ENCODE measurements at places on chromosomes 6 and 20.

DNA sequence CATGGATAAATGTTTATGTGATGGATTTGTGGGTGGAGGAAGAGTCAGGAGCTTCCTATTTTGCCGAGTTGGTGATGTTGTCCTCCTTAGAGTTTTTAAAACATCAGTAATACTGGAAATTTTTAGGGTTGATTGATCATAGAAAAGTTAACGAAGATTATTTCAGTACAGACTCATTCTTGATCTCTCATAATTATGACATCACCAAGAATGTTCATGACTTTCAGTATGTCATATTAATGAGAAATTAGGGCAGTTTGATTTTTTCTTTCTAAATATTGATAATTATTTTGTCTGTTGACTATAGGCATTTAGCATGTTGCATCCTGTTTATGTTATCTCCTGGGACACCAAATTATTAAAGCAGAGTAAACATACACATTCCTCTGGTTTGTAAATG is 512.2 kb downstream of the CD109 start:
- no peak for DNase-seq

- no peak for DNase-seq
Measured at GRCh38 chr20:63432577-63433325, 39.7 kb downstream of the KCNQ2 start.

DNA sequence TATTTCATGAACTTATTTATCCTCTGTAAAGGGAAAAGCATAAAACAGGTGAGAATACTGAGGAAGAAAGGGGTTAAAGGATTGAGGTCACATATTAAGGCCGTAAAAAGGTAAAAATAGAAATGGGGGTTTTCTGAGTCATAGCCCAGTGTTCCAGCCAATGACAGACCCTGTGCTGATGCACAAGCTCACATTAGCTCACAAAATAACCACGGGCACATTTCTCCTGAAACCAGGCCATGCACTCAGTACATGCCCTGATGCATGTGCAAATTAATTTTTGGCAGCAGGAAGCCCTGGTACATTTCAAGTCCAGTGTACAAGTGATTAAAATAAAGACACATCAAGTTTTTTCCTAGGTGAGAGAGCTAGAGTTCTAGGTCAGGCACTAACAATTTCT is 194.4 kb downstream of the TMEM200A start:
- no peak for DNase-seq

DNA sequence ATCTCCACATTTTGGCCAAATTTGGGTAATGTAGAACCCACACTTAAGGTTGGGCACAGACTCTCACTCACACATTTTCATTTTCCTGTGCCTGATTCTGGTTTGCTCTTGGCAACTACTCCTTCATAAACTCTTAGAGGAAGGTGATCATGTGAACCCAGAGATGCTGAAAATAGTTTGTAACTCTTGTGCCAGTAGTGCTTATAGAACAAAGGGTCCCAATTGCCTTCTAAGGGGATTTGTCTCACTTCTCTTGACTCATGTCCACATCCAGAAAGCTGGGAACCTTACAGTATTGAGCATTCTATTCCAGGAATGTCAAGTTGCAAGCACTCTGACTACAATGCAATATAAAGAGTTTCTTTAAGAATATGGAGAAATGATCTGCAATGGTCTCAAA is 62.0 kb upstream of the TASP1 start:
- DNase-seq: no peak

DNA sequence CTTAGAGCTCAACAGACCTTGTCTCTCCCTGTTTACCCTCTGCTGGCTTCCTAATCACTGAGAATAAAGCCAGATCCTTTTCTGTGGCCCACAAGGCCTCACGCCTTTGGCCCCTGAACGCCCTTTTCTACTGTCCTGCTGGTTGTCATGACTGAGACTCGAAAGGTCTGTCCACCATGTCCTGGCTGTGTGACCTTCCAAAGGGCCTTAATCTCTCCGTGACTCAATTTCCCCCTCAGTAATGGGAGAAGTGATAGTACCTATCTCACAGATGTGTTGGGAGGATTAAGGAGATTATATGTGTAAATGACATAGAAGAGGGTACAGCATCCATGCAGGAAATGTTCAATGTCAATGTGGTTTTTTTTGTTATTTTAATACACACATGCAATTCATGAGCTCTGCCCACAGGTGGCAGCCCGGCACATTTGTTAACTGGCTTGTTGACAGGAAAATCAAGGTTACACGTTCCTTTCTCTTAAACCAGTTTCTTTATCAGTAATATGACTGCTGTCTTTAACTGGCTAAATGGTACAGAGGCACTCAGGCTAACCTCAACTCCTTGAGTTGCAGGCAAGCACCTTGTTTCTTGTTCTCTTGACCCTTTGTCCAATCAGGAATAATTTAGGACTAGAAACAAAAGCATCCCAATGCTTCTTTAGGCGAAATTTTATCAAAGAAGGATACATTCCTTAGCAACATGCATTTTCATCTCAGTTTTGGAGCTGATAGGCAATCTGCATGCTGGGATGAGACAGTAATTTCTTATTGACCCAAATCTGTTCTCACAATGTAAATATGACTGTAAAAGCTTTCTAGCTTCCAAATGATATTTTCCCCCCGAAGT is 16.6 kb downstream of the SLC22A1 start:
- peak; percentile 63 for DNase-seq

- no peak for DNase-seq
Measured at GRCh38 chr6:30091577-30092381, 16.2 kb upstream of the RNF39 start.

- DNase-seq: no peak
Measured at GRCh38 chr6:79005497-79005896, 72.6 kb downstream of the PHIP start.

DNA sequence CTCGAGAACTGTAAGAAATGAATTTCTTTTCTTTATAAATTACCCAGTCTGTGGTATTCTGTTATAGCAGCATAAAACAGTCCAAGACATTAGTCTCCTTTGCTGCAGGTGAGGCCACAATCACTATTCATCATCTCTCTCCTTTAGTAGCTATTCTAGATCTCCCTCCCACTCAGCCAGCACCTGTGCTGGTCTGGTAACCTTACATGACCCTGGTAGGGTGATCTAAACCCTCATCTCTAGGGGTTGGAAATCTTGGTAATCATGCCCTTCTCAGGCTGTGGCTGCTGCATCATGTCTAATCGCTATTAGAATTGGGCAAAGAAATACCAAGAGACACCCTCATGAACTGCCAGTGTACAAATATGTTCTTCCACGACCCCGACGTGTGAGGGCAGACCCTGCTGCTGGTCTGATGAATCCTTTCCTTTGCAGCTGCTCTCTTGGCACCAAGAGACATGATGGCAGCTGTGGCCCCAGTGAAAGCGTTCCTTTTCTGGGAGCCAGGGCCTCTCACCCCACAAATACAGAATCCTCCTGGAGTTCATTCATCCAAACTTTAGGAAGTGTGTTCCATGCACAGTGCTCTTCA is 23.0 kb upstream of the IGF2R start:
- DNase-seq: no peak

DNA sequence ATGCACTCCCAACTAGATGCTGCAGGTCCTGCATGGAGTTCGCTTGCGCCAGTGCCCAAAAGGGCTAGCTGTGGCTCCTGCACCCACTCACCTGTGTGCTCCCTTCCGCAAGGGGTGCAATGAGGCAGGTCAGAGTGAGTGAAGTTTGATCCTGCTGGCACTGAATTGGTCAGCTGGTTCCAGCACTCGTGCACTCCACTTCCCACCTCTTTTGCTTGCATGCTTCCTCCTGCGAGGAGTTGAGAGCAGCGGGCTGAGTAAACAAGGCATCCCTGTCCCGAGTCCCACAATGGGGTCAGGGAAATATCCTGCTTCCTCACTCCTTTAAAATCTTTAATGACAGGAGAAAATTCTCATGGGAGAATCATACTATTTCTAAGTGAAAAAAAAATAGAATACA is 86.2 kb downstream of the LCA5 start:
- DNase-seq: no peak

- no peak for DNase-seq
Measured at GRCh38 chr6:145569140-145569539, 166.2 kb downstream of the EPM2A start.

DNA sequence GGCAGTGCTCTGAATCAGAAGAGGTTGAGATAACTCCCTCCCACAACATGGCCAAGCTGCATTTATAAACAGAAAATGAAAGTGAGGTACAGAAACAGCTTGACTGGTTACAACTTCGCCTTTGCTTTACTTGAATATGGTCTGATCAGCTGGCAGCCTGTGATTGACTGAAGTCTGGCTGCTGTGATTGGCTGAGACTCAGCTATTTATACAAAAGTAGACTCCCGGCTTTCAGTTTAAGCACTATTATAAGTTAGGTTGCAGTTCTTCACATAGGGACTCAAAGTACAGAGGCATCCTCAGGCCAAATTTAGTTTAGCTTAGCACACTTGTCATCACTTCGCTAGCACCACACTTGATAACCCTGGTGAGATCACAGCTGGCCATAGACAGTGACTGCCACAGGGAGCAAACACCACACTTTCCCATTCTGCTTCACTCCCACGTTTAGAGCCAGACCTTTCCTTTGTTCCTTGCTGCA is 362.6 kb downstream of the EPM2A start:
- no peak for DNase-seq

DNA sequence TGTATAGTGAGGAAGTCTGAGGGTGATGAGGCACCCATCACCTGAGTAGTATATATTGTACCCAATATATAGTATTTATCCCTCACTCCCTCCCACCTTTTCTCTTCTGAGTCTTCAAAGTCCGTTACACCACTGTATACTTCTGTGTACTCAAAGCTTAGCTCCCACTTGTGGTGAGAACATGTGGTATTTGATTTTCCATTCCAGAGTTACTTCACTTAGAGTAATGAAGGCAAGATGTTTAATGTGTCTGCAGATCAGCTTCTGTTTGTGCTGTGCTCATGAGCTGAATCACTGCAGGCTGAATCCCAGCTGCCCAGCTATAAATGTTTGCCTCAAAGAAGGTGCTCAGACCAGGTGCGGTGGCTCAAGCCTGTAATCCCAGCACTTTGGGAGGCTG is 139.3 kb upstream of the FOXA2 start:
- DNase-seq: no peak

- no peak for DNase-seq
Measured at GRCh38 chr6:35724059-35724458, 12.8 kb upstream of the ARMC12 start.

GRCh38 chr6:157560691-157561413 is 179.9 kb downstream of the ZDHHC14 start:
- peak; percentile 63 for DNase-seq

DNA sequence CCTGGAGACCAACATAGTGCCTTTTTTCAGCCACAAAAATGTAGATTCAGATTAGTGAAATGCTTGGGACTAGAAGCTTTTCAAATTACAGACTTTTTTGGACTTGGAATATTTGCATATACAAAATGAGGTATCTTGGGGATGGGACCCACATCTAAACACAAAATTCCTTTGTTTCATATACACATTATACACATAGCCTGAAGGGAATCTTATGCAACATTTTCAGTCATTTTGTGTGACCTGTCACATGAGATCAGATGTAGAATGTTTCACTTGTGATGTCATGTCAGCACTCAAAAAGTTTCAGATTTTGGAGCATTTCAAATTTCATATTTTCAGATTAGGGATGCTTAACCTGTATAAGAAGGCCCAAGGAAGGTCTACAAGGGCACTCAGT is 44.5 kb upstream of the ALDH8A1 start:
- no peak for DNase-seq

- no peak for DNase-seq
Measured at GRCh38 chr20:49691818-49692568, 21.7 kb downstream of the B4GALT5 start.

DNA sequence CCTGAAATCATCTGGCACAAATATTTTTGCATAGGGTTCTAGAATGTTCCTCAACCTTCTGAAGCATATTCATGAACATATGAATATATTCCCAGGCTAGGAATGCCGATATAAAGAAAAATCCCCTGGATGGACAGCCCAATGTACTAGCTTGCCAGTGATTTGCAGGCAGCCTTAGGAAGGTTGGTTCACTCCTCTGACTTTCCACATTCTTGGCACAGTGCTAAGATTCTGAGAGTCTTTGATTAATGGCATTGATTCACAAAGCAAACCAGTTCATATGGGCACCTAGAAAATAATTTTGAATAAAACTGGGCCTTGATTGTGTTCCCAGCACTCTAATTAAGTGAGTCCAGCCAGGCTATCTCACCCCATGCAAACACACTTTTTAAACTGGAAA is 56.9 kb upstream of the ENPP4 start:
- DNase-seq: no peak

DNA sequence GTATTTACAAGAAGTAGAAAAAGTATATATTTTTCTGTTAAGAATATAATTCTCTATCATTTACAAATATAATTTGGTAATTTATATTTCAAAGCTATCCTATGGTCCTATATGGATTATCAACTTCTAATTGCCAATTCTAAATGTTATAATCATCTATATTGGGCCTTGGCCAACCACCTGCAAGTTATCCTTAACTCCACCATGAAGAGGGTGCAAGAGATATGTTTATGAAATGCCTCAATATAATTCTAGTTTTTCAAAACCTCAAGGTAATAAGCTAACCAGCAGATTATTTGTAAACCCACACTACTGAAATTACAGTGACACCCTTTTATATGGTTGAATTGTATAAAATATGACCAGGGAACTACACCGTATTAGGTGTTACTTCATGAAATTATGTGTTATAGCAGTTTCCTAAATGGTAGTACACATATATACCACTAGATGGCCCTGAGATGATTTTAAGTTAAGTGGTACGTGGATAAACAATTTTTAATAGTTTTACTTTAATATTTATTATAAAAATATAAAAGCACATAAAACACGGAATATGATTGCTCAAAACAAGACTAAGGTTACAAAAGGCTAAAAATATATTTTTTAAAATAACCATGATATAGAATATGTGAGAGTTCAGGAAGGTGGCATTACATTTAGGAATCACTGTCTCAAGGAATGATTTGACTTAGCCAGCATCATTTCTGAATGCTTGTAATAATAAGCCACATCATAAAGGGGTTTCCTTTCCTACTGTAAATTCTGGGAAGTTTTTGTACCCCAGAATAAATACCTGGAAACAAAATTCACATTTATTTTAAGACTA is 9.8 kb upstream of the PNISR start:
- DNase-seq: peak; percentile 62

- DNase-seq: no peak
Measured at GRCh38 chr20:46200582-46201570, 82.8 kb downstream of the CD40 start.

Data from hematopoietic multipotent progenitor cell treated with erythropoietin and hydrocortisone succinate and interleukin-3 and kit ligand, for 8 days (in vitro differentiated cells).